GM23338 (cell line): ENCODE measurements at places on chromosomes 16 and 17.

GRCh38 chr16:70738083-70738977 lies 52.5 kb upstream of the MTSS2 start:
- H3K27me3 ChIP-seq = no peaks in the 10 kb centered on the region
- no peak overlapping the region for H3K27ac ChIP-seq
- H3K4me1 ChIP-seq = no peaks in the 10 kb centered on the region; the same call in 1 of the 2 replicates
- H3K4me3 ChIP-seq = no peak overlapping the region
- peak; percentile 81 for DNase-seq

DNA sequence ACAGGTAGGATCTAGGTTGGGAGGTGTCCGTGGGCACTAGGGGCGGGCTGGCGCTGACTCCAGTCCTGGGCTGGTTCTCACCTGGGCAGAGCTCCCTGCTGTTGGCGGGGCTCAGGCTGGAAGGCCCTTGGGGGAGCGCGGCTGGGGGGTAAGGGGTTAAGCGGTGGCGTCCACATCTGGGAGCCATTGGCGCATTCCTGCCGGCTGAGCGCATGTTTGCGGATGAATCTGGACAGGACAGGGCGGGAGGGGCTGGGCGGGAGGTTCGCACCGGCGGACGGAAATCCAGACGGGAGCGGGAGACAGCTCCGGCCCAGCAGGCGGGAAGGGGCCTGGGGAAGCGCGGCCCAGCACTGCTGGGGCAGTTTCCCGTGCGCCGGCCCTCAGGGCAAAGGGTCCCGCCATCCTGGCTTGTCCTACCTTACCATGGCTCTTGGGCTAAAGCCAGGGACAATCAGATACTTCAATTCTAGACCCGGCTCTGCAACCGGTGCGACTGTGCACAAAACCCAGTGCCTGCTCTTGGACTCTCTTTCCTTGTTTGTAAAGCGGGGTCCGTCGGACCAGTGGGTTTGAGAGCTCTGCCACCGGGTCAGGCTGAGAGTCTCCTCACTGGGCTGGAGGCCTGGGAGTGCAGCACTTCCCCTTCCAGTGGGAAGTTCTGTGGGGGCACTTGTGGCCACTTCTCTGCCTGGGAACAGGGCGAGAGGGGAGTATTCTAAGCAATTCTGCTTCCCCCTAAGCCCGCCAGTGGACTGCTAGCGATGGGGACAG lies 7.8 kb downstream of the RARA start:
- DNase-seq = peak; percentile 85
- H3K27me3 ChIP-seq = peaks cover 33% of the 10 kb centered on the region
- no peaks in the 10 kb centered on the region for H3K36me3 ChIP-seq
- no peak overlapping the region for H3K27ac ChIP-seq

DNA sequence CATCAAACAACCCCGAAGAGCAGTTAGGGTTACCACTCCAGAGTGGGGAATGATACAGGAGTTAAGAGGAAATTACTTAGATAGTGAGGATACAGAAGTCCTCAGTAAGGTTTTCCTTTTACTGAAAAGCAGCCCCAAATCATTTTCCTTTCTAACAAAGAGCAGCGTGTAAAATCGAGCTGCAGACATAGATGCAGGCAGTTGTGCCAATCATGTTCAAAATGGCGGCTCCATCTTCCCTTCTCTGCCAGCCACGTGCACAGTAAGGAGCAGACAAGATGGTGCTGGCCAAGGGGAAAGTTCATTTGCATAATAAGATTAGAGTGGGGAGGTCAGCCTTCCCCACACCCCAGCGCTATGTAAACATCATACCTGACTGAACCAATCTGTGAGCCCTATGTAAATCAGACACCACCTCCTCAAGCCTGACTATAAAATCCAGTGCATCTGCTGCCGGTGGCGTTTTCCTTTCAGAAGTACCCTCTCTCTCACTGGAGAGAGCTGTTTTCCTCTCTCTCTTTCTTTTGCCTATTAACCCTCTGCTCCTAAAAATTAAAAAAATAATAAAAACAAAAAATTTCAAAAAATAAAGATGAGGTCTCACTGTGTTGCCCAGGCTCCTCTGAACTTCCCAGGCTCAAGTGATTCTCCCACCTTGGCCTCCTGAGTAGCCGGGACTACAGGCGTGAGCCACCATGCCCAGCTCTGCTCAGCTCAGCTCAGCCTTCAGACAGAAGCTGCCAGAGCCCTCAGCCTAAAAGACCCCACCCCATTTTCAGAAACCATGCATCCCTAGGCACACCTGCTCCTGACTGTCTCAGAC lies 2.6 kb upstream of the SRL start:
- no peak overlapping the region for H3K4me3 ChIP-seq
- DNase-seq = no peak
- H3K36me3 ChIP-seq = no peaks in the 10 kb centered on the region
- H3K27me3 ChIP-seq = no peaks in the 10 kb centered on the region

GRCh38 chr16:27786923-27787625 lies 237.1 kb downstream of the KATNIP start:
- H3K4me1 ChIP-seq = no peaks in the 10 kb centered on the region
- no peak for DNase-seq
- no peaks in the 10 kb centered on the region for H3K27me3 ChIP-seq
- no peak overlapping the region for H3K4me3 ChIP-seq
- H3K27ac ChIP-seq = no peak overlapping the region

GRCh38 chr17:49604314-49604869 lies 28.7 kb downstream of the NXPH3 start:
- DNase-seq = no peak
- no peak overlapping the region for H3K27ac ChIP-seq
- H3K4me3 ChIP-seq = no peak overlapping the region
- H3K36me3 ChIP-seq = 0 out of 2 replicates have a peak, but pooled peaks cover 3% of the 10 kb centered on the region
- no peaks in the 10 kb centered on the region for H3K27me3 ChIP-seq

DNA sequence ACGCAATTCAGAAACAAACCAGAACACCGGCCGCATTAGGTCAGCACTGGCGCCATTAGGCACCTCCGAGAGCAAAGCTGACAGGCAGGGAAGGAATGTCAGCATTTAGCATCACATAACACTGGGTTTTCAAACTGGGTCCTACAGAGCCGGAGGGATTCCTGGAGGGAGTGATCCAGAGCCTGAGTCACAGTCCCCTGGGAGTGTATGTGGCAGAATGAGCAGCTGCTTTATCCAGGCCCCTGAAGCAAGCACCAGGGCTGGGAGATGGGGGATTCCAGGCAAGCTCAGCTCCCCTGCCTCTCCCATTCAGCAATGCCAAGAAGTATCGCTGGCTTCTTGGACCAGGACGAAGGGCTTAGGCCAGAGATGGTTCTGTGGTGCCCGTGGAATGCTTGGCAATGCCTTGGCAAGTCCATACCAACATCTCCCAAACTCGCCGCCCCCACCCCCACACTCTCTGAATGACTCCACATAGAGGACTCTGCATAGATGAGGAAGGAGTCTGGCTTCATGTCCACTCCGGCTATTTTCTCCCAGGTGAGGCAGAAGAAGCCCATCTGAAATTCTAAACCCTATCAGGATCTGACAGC lies 20.4 kb downstream of the GAS7 start:
- 0 out of 2 replicates have a peak overlapping the region, but pooled peaks have one; percentile 2 for H3K4me3 ChIP-seq
- peaks cover 36% of the 10 kb centered on the region for H3K4me1 ChIP-seq
- H3K27ac ChIP-seq = peak overlapping the region; percentile 71
- H3K36me3 ChIP-seq = no peaks in the 10 kb centered on the region; the same call in 1 of the 2 replicates

DNA sequence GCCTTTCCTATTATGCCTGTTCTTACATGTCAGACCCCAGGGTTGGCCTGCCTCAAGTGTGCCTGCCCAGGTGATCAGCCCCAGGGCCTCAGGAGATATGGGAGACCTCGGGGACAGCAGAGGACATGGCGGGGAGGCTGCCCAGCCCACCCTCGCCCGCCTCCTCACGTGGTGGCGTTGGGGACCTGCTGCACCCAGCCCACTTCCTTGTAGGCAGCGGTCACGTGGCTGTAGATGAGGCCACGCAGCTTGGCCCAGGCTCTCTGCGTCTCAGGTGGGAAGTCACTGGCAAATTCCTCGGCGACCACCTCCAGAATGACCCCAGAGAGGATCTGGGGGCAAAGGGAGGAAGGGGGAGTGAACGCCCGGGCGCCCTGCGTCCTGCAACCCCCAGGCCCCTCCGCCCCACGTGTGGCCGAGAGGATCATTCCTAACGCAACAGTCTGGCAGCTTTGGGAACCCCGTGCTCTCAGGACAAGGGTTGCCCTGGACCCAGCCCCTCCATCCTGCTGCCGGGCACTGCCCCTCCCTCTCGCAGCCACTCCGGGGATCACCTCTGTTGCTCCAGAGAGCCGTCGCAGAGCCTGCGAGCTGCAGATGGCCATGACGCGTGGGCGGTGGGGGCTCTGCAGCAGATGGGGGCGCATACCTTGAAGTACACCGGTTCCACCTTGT lies 6.6 kb downstream of the CYGB start:
- no peak overlapping the region for H3K27ac ChIP-seq
- H3K4me1 ChIP-seq = peaks cover 9% of the 10 kb centered on the region; the same call in 1 of the 2 replicates
- DNase-seq = no peak
- no peaks in the 10 kb centered on the region for H3K36me3 ChIP-seq

DNA sequence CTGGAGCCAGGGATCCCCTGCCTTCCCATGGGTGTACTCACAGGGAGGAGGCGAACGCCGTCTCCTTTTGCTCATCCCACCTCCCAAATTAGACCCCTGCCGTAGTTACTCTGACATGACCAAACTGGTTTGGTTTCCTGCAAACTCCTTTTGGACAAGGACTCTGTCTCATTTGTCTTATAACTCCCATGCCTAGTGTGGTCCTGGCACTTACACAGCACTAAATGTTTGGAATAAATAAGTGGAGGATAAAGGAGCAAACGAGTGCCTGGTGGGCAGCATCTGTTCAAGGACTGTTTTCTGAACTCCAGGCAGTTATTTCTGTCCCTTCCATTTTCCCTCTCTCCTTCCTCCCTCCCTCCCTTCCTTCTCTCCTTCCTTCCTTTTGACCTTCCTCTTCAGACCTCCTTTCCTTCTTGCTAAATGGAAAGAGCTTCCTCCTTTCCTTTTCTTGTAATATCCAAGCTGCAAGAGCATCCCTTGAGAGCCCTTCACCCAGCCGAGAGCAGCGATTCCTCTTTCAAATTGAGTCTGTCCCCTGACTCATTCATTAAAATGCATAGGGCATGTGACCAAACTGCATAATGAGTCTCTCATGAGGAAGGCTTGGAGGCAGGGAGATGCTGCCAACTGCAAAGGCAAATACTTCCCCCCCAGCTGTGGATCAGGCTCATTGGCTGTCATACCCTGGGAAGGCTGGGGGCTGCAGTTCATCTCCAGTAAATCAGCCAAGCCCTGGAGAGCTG lies 36.8 kb downstream of the CHD9 start:
- no peak overlapping the region for H3K4me3 ChIP-seq
- DNase-seq = peak; percentile 76
- peak overlapping the region; percentile 57; the same call in 1 of the 2 replicates for H3K27ac ChIP-seq
- no peaks in the 10 kb centered on the region for H3K27me3 ChIP-seq

GRCh38 chr16:64659866-64660265 lies 462.0 kb downstream of the CDH11 start:
- H3K4me3 ChIP-seq = no peak overlapping the region
- no peaks in the 10 kb centered on the region for H3K4me1 ChIP-seq
- no peaks in the 10 kb centered on the region for H3K27me3 ChIP-seq
- no peaks in the 10 kb centered on the region for H3K36me3 ChIP-seq

DNA sequence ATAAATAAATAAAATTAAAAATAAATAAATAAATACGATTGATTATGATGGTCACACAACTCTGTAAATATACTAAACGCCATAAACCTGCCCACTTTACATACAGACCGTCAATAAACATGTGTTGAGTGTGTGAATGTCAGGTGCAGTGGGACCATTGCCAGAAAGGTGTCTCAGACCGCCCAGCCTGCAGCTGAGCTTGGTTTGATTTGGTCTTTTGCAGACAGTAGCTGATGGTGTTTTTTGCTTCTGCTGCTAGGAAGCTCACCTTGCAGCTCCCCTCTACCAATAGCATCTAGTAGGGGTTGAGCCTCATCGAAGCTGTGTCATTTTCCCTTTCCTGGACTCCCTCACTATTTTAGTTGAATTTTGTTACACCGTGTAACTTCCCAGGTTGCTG lies 23.5 kb downstream of the UBALD1 start:
- H3K27ac ChIP-seq = no peak overlapping the region
- H3K36me3 ChIP-seq = no peaks in the 10 kb centered on the region
- no peaks in the 10 kb centered on the region for H3K27me3 ChIP-seq
- H3K4me3 ChIP-seq = no peak overlapping the region
- H3K4me1 ChIP-seq = peaks cover 9% of the 10 kb centered on the region

DNA sequence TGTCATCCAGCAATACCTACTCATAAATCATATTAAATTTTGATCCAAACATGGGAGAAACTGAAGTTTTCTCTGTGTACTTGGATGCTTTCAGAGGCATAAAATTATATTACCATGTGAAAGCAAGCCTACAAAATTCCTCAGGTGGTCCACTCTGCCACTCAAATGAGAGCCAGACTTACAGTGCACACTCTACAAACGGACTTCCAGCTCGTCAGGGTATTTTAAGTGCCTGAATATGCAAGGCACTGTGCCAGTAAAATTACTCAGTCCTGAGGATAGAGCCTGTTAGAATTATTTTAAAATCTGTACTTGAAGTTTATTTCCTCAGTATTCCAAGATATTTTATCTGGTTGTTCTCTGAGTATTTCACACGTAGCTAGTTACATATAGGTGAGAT lies 54.5 kb downstream of the TENT4B start:
- H3K4me3 ChIP-seq = no peak overlapping the region
- no peak overlapping the region for H3K27ac ChIP-seq
- no peaks in the 10 kb centered on the region for H3K27me3 ChIP-seq
- peaks cover 4% of the 10 kb centered on the region; the same call in 1 of the 2 replicates for H3K4me1 ChIP-seq
- no peaks in the 10 kb centered on the region for H3K36me3 ChIP-seq
- DNase-seq = no peak
